ENCODE measurements at places on chromosomes 5 and 9.
A peak's percentile ranks its signal among the peaks of the same experiment; 100 is the strongest.

GRCh38 chr5:98401656-98402055 lies 371.8 kb upstream of the RGMB start:
- DNase-seq, result no peak

GRCh38 chr5:148780711-148781110 lies 45.7 kb upstream of the ADRB2 start:
- DNase-seq, result no peak

- no peak for DNase-seq
Observed at GRCh38 chr9:13957089-13957488, 356.9 kb downstream of the NFIB start.

DNA sequence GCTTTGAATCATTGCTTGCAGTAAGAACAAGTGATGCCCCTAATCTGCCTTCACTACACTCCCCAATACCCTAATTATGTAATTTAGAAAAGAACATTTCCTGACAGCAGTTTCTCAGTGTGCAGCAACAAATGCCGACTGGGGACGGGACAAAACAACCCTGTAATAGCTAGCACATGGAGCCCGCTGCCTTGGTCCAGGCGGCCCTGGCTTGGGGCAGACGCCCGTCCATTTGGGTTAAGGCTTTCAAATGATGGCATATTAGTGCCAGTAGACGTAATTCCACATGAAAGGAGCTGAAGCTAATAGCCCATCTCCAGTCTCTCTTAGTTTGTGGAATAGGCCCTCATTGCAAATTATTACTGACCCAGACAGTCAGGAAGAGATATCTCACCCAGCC lies 150.6 kb upstream of the PITX1 start:
- no peak for DNase-seq

GRCh38 chr9:126499005-126499910 lies 114.5 kb upstream of the LMX1B start:
- peak; percentile 26 for DNase-seq
